ENCODE measurements at places on chromosomes 2 and 18.
A peak's percentile ranks its signal among the peaks of the same experiment; 100 is the strongest.

DNA sequence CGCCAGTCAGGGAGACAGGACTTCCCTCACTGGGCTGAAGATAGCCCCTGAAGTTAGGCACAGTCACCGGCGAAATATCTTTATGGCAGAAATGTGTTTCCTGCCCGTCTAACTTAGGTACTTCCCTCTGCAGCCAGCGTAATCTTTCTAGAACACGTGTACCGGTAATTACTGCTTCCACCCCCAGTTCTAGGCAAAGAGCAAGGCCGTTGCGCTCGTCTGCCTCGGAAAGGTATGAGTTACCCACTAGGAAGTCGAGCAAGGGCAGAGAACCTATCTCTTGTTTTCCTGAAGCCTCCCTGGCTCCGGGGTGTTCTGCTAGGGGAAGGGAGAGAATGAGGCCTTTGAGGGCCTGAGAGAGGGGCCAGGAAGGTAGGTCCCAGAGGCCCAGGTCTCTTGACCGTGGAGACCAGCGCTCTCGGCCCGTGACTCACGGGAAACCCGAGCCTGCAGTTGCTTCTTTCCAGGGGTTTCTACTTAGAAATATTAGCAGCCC is 70.0 kb downstream of the TWSG1 start:
- DNase-seq, result no peak

GRCh38 chr18:58379443-58379842 is 249.4 kb downstream of the ALPK2 start:
- DNase-seq, result no peak

GRCh38 chr2:138474100-138474825 is 27.3 kb upstream of the SPOPL start:
- no peak for DNase-seq

- no peak for DNase-seq
These were observed 6.2 kb upstream of the CNTNAP5 start for GRCh38 chr2:124018890-124019289.

- DNase-seq, result peak; percentile 97
These were observed 35.3 kb downstream of the LRRFIP1 start for GRCh38 chr2:237662671-237663093.

- no peak for DNase-seq
These were observed 34.1 kb downstream of the STARD6 start for GRCh38 chr18:54323561-54323960.

DNA sequence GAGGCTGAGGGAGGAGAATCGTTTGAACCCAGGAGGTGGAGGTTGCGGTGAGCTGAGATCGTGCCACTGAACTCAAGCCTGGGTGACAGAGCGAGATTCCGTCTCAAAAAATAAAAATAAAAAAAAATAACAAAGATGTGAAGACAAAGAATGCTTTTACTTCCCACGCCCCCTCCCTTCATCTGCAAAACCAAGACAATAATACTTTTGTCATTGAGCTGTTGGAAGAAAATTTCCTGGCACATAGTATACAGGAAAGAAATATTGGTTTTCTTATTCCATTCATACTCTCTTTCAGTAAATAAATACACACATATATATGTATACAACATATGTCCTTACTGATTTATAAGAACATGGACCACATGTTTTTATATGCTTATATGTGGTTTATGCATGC is 12.2 kb downstream of the GREB1 start:
- no peak for DNase-seq

GRCh38 chr2:234388591-234388990 is 108.3 kb downstream of the ARL4C start:
- no peak for DNase-seq
